ENCODE measurements at places on chromosomes 12 and 14.

- no peak for DNase-seq
Measured at GRCh38 chr12:94433744-94434143, 25.9 kb downstream of the CEP83 start.

DNA sequence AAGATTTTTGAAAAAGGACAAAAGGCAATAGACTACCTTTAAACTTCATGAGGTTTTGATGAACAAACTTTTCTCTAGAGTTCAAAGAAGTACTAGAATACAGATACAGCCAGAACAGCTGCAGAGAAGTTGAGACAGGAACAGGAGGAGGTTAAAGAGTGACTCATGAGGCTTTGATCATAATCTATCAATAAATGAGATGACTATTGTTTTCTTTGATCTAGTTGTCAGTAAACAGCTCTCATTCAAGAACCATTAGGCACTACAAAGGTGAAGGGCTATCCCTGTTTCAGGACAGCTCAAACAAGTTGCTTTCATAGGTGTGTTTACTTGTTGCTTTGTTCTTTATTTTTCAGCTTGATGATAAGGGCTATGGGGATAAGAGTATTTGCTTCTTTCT, 2.4 kb downstream of the WASHC3 start:
- no peak for DNase-seq

DNA sequence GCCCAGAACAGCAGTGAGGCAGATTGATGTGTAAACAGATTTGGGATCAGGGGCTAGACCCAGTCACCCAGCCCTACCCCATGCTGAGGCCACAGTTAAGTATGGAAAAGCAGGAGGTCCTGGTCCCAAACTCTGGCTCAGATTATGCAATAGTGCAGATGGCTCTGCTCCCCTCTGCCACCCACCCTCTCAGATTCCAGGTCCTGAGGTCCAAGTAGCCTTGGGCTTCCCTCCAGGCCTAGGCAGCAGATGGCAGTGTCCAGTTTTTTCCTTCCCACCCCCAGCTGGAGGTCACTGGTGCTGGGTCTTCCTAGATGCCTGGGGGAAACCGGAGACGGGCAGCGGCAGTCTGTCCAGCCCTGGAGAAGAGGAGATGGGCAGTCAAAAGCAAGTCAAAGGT, 2.8 kb upstream of the DHH start:
- no peak for DNase-seq

GRCh38 chr14:24079491-24080141, 8.3 kb downstream of the CPNE6 start:
- no peak for DNase-seq

DNA sequence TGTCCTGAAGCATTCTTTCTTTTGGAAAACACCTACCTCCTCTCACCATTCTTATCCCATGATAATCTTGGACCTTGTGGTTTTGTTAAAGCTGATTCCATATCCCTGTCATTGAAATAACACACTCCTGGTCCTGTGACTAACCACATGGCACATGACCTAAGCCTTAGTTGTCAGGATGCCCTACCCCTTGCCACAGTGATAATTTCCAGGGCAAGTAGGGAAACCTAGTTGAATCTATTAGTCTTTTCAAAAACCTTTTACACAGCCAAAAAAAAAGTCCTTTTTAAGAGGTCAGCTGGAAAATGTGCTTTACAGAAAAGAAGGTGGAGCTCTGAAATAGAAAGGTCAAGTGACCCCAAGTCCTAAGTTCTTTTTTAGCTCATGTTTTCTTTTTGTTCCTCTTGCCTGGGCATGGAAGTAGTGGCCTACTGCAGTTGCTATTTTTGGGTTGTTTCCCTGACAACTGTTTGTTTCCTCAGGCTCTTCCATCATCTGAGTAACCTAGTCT, 608.4 kb downstream of the LRFN5 start:
- no peak for DNase-seq

GRCh38 chr14:71117839-71118743, 210.8 kb downstream of the PCNX1 start:
- no peak for DNase-seq

- no peak for DNase-seq
Measured at GRCh38 chr12:60981473-60981872, 1278.7 kb upstream of the USP15 start.

DNA sequence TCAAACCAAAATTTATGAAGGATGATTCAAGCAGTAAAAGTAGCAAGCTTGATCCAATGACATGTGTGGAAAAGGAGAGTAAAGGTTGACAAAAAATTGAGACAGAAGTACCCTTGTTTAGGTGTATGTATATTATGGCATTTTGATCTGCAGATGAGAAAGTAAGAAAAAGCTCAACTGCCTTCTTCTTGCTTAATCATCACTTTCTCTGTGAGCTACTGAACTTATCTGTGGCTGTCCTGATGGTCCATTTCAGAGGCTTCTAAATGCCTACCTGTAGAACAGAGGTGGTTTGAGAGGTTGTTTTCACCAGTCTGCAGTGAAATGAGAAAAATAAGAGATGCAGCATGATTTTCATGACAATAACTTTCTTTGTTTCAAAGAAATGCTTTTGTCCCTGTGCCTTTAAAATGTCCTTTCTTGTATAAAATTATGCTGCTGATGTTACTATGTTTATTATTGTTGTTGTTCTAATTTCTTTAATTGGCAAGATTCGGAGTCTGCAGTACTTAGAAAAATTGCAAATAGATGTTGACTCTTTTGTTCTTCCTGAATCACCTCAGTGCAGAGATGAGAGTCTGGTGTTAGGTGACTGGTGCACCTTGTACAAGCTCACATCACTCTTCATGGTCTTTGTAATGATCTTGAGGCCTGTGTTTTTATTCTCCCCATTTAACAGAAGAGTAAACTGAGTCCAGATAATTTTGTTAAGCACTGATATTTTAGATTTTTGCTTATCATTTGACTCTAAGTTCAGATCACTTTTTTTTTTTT, 821.9 kb downstream of the VRK1 start:
- DNase-seq, result no peak

DNA sequence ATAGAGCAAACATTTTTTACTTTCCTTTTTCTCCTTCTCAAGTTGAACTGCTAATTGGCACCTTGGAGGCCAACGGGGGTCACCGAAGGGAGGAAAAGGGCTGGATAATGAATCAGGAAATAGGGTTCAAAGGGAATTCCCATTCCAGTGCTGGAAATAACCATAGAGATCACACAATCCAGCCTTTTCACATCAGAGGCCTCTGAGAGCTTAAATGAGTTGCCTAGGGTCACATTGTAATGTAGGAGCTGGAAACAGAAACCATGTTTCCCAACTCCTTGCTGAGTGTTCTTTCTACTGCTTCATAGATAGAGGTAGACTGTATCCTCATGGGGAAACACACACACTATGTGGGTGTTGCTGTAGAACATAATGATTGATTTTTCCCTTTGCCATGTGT, 60.6 kb upstream of the DDHD1 start:
- DNase-seq, result no peak

DNA sequence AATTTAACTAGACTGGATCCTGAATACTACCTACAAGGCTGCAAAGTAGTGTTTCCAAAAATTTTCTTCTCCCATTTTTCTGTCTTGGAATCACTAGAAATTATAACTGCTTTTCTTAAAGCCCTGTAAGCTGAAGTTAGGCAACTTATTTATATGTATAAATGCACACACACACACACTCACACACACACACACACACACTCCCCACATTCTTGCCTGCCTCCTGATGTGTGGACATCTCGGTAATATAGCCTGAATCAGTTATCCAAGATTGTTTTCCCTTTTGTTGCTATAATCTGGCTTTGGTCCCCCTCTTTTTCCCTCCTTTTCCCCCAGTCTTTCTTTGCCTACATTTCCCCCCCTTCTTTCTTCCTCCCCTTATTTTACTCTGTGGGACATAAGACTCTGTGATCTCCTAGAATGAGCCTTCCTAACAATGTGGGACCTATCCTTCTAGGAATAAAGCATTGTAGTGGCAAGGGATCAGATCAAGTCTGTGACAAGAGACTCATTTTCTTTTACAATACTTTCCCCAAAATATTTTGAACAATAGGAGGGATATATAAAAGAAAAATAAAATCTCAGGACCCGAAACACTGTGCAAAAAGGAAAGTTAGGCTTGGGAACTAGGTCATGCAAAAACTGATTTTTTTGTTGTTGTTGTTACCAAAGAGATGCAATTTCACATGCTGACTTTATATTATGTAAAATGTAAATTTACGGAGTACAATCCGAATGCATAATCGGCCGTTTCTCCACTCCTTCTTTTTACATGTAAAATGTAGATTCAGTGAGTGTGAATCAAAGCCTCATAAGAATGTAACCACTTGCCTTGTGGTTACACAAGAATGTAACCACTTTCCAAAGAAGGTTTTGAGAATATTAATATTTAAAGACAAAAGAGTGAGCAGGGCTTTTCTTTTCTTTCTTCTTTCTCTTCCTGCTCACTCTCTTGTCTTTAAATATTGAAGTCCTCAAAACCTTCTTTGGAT, 26.3 kb upstream of the CD69 start:
- no peak for DNase-seq

GRCh38 chr12:47545938-47546609, 159.8 kb downstream of the RPAP3 start:
- no peak for DNase-seq

- no peak for DNase-seq
Measured at GRCh38 chr12:132114667-132115066, 29.5 kb downstream of the DDX51 start.

DNA sequence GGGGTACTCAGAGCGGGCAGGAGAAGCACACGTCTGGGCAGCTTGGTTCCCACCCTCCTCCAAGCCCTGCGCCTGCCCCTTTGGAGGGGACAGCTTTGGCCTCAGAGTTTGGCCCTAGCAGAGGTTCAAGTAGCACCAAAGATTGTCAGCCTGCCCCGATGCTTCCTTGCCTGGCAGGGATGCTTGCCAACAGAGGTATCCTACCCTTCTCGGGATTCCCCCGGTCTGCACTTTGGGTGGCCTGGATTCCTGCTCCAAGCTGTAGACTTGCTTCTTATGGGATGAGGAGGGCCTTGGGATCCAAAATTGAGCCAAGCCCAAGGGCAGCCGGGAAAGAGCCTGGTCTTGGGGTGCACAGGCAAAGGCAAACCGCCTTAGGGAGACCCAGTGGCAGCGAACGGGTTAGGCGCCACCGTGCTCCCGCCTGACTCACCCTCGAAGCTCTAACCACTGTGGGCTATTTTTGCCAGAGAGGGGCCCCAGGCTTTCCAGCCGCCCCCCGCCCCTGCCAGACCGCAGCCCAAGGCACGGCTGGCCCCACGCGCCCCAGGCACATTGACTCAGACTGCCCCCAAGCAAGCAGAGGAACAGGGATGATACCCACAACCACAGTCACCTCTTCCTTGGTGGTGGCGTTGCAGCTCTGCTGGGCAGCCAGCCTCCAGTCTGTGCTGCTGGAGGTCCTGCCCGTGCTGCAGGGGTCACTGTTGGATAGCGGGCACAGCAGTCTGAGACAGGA, 847 bp upstream of the WNT10B start:
- DNase-seq, result no peak

GRCh38 chr14:70838076-70838475, 28.8 kb upstream of the MAP3K9 start:
- no peak for DNase-seq

Data from amygdala (tissue), 56 donors.